ENCODE measurements at places on chromosomes 5 and 9.
A peak's percentile ranks its signal among the peaks of the same experiment; 100 is the strongest.

GRCh38 chr5:29950416-29951145 lies 1242.9 kb upstream of the CDH6 start:
- DNase-seq = no peak

DNA sequence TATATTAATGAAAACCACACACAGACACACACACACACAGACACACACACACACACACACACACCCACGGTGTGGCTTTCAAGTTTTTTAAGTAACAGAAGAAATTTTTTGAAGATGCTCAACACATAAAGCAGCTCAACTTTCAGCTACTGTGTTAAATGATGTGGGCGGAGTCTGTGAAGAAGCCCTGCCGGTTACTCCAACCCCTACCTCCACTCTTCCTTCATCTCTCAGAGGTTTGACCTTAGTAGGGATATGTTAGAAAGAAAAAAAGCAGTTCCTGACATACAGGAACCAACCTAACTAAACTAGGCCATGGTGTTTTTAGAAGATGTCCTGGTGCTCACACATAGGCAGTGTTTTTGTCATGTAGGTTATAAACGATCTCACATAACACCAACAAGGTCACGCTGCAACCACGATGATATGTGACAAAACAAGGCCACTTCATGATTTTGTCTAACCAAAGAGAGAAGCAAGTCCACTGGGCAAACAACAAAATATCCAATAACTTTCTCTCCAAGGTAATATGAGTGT lies 112.8 kb downstream of the EMB start:
- DNase-seq = no peak

DNA sequence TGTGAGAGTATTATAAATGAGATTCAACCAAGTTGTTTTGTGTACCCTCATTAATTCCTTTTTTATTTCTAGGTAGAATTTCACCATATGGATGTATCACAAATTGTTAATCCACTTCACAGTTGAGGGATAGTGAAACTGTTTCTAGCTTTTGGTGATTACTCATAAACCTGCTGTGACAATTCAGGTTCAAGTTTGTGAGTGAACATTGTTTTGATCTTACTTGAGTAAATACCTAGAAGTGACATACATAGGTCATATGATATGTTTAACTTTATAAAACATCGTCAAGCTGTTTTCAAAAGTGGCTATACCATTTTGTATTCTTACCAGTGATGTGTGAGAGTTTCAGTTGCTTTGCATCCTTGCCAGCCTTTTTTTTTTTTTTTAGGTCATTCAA lies 112.9 kb downstream of the CAMK4 start:
- no peak for DNase-seq

DNA sequence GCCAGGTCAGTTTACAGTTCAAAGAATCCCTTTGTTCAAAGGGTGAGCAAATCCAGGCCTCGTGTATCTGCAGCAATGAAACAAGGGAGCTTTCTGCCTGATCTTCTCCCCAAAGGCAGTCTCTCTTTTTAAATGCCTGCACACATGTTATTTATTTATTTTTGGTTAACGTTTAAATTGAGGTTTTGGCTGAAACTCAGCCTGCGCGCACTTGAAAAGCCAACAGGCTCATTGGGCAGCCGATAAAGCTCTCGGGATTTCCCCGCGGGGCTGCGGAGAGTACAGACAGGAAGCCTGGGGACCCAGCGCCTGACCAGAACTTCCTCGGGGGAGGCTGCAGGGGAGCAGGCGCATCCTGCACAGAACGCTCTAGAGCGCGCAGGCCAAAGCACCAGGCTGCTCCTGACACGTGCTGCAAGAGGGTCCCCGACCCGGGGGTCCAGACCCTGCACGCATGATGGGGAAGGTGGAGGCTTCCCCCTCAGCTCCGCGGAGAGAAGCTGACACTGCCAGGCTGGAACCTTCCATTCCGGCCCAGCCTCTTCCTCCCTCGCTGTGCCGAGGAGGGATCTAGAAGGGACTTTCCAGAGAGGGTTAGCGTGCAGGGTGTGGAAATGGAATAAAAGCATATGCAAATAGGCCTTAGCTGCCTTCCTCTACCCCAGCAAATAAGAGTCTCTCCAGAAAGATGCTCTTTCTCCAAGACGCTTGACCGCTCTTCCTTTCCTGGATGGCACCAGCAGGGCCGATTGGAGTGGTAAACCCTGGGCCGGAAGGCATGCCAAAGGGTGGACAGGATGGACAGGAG lies 46.1 kb downstream of the PTTG1 start:
- DNase-seq = peak; percentile 61

- DNase-seq = no peak
Measured at GRCh38 chr5:34778091-34778850, 60.7 kb upstream of the TTC23L start.

- no peak for DNase-seq
Measured at GRCh38 chr9:72349911-72350310, 15.1 kb downstream of the ZFAND5 start.

DNA sequence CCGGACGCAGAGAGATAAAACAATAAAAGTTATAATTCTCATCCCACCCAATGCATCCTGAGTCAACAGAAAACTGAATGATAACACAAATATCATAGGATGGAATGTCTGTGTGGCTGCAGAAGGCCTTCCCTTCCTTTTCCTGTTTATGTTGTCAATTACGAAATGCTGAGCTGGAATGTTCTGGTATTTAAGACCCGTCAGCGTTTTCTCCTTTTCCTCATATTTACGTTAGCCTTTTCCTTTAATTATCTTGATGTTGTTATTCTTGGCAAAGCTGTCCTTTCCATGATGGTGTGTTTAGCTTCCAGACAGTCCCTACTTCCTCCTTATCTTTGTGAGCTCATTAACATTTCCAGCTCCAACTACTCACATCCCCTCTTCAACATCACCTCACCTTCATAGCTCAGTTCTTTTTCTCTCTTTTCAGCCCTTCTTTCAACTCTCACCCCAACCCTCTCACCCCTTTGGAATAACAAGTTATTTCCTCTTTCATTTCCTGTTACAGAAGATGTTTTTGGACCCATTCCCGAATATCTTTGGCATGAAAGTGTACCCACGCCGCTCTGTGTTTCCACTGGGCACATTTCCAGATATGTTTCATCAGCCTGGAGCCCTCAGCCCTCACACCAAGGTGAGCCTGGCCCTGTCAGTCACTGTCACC lies 221.6 kb downstream of the NR2F1-AS1 start:
- DNase-seq = no peak

DNA sequence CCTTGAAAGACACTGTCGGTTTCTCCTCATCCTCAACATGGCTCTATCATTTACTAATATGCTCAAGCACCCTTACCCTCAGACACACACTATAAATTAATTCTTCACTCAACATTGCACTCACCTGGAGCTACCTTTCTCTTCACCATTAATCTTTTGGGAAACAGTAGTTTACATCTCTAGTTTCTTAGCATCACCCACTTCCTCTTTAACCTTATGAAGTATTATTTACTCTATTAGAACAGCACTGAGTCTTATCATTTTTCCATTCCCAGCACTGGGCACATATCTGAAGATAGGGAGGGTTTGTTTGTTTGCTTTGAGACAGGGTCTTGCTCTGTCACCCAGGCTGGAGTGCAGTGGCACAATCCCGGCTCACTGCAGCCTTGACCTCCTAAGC lies 213.5 kb downstream of the SMARCA2 start:
- no peak for DNase-seq

- DNase-seq = no peak
Measured at GRCh38 chr5:136979131-136979530, 520.0 kb downstream of the SPOCK1 start.

GRCh38 chr5:150323092-150323491 lies 20.4 kb upstream of the ARSI start:
- DNase-seq = no peak

DNA sequence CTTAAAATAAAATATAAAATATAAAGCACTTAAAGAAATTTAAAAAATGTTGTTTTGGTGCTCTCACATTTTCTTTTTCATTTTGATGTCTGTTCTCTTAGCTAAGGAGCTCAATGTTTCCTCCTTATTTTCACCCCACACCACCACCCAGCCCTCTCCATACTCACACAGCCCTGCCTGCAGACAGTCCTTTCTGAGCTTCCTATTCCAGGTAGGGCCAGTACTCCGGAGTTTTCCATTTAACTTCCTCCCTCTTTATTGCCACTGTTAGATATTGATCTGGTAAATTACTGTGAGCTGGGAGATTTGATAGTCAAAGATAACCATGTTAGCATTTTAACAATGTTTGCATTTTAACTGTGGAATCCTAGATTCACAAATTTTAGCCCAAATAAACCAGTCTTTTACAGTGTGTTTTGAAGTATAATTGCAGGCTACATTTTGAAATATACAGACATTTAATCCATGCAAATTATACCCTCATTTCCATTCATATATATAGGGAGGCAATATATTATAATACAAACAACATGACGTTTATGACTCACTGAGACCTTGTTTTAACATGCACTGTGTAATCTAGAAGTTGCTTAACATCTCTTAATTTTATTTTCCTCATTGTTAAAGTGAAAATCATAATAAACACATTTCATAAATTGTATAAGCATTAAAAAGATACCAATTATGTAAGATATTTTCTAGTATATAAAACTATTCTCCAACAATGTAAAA lies 927.1 kb downstream of the NR2F1-AS1 start:
- no peak for DNase-seq

GRCh38 chr9:78856144-78856543 lies 559.2 kb downstream of the PSAT1 start:
- DNase-seq = no peak

DNA sequence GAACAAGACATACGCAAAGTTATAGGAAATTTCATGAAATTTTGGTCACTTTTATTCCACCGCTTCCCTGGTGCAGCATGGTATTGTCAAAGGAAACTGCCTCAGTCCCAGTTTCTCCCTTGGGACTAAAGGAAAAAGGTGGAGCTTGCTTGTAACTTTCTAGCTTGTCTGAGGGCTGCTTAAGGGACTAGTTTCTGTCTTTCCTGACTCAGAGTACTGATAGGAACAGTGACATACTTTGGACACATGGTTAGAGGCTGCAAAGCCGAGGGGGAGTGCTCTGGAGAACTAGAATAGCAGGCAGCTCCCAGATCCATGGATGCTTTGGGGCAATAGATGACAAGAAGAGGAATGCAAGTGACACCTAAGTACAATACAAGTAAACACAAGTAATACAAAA lies 136.7 kb downstream of the CDC42SE2 start:
- DNase-seq = no peak

All from stimulated activated CD4-positive, alpha-beta T cell treated with anti-CD3 and anti-CD28 coated beads, Interleukin-15, amount 100 ng/mL, for 1 hour (primary cell).